ENCODE measurements at places on chromosomes 1 and 21.

GRCh38 chr1:213940947-213941346, 46.8 kb upstream of the PROX1 start:
- DNase-seq: no peak

- DNase-seq: no peak
Observed at GRCh38 chr1:199163670-199164069, 524.8 kb downstream of the PTPRC start.

GRCh38 chr1:30735124-30735523, 11.7 kb upstream of the MATN1 start:
- no peak for DNase-seq

DNA sequence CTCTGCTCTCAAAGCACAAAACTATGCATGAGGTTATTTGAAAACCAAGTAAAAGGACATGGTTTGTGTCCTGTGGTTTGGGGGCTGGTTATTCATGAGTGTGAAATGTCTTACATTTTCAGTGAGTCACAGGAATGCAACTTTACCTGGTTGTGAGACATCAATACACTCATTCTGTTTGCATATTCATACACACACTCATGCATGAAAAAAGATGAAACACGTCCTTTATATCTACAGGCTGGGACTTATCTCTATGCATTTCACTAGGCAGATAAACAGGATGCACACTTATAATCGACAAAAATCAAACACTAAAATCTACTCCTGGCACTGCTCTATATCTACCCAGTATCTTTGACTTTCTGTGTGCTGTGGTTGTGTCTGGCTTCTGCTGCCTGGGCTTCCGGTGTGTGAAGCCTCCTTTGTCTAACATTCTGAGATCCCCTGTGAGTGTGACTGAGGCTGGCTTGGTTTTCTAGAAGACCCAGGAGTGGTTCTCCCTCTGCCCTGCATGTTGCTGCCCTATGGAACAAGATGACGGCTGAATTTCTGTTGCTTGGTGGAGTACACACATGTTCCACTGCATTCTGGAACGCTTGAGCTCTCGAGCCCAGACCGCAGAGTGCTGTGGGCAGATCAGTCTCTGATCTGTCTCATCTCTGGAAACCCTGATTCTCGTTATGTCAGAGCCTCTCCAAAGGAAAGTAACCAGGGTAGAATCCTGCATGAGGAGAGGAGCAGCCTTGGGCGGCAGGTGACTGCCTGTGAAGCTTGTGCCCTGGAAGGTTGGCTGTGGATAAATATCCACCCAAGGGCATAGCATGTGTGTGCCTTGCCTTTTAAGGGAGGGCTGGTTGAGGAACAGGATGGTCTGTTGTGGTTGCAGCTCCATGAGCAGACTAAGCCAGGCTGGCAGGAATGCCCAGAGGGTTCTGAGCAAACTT, 19.7 kb upstream of the FASLG start:
- DNase-seq: no peak

DNA sequence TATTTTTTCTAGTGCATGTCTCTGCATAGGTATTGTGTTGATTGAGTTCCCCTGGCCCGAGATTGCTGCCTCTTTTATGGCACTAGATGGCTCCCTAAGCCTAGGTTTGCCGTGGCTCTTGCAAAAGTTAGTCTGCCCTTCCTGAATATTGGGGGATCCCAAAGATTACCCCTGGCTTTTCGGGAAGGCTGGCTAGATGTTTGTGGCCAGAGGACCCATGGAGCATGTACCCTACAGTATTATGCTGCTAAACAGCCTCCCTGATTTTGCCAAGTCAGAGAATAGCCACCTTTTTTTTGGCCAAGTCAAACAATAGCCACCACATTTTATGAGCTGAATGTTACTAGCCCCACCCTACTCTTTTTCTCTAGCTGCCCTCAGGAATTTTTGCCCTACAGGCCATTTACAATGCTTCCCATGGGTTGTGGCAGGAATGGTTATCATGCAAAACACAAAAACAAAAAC, 343.2 kb downstream of the OLFM3 start:
- DNase-seq: no peak

DNA sequence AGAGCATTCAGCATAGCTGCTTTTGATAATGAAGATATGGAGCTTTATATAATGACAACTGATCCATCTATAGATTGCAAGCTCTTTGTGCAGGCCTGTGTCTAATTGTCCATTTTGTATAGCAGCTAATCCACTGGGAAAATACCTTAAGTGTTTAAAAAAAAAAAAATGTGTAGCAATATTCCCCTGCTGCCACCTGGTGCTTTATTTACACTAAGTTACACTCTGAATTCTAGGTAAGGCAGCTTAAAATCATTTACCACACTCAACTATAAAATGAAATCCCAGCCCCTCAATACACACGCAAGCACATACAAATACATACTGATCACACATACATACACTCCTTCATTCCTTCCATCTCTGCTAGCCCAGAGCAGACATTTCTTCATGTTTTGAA, 49.1 kb upstream of the BCL9 start:
- no peak for DNase-seq

Data from nucleus accumbens (tissue), 56 donors.